ENCODE measurements at places on chromosomes 11 and 22. TPM values are rescaled to one million over a fixed set of nuclear protein-coding genes. Genes with fewer than 3 reads are reported as not detected.

The MOV10L1 gene
- total RNA-seq, result 0.33 TPM

DNA sequence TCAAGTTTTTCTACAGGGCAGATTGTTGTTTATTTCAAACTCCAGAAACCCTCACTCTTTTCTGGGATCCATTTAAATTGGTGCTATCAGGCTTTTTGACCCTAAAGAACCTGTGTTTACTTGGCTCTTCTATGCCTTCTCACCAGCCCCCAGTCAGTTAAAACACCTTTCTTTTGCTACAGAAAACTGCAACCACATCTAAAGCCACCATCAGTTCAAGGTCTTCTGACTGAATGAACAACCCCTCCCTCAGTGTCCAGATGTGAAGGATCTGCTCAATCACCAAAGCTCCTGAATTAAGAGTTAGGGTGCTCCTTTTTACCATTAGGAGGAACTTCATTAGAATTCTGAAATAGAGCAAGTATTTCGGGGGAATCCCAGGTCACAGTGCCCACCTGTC is 7.0 kb upstream of the GLYATL1B start:
- DNase-seq, result no peak

The YPEL1 gene
- total RNA-seq, result 7.8 TPM

DNA sequence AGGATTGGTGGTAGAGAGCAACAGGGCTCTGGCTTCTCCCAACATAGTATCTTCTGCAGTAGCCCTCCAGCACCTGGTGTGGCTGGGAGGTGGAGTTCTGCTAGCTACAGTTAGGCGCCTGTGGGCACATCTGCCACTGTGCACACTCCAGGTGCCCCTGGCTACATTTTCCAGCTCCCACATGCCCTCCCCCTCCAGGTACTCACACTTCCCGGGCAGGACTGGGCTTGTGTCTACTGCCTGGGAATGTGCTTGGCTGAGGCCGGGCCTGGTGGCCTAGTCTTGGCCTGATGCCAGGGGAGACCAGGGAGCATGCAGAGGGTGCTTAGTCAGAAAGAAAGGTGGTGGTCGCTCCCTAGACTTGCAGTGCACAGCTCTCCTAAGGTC is 15.8 kb downstream of the PHLDB1 start:
- DNase-seq, result peak; percentile 89

The APOBEC3A gene
- total RNA-seq, result not detected
